Stimulated activated CD4-positive, alpha-beta T cell treated with anti-CD3 and anti-CD28 coated beads, Interleukin-15, amount 100 ng/mL, for 48 hours (primary cell): ENCODE measurements at places on chromosomes 1 and 21.

DNA sequence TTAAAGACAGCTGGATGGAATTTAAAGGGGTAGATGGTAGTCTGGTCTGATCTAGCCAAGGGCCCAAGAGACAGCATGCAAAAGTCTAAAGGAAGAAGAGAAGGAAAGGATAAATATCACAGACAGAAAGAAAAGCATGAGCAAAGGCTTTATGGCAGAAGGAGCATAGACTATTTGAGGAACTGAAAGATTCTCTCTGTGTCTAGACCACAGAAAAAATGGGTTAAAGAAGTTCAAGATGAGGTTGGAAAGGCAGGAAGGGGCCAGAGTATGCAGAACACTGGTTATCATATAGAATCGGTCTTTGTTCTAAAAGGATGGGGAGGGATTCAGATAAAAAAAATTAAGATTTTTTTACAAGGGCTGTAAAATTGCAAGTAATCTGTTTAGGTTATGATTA is 136.8 kb upstream of the SGIP1 start:
- DNase-seq, result no peak

DNA sequence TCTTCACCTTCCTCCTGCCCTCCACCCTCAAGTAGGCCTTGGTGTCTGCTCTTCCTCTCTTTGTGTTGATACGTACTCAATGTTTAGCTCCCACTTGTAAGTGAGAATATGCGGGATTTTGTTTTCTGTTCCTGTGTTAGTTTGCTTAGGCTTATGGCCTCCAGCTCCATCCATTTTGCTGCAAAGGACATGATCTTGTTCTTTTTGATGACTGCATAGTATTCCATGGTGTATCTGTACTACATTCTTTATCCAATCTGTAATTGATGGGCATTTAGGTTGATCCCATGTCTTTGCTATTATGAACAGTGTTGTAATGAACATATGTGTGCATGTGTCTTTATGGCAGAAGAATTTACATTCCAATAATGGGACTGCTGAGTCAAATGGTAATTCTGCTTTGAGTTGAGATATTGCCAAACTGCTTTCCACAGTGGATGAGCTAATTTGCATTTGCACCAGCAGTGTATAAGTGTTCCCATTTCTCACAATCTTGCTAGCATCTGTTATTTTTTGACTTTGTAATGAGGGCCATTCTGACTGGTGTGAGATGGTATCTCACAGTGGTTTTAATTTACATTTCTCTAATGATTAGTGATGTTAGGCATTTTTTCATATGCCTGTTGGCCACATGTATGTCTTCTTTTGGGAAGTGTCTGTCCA is 272.7 kb downstream of the SDCCAG8 start:
- DNase-seq, result no peak

DNA sequence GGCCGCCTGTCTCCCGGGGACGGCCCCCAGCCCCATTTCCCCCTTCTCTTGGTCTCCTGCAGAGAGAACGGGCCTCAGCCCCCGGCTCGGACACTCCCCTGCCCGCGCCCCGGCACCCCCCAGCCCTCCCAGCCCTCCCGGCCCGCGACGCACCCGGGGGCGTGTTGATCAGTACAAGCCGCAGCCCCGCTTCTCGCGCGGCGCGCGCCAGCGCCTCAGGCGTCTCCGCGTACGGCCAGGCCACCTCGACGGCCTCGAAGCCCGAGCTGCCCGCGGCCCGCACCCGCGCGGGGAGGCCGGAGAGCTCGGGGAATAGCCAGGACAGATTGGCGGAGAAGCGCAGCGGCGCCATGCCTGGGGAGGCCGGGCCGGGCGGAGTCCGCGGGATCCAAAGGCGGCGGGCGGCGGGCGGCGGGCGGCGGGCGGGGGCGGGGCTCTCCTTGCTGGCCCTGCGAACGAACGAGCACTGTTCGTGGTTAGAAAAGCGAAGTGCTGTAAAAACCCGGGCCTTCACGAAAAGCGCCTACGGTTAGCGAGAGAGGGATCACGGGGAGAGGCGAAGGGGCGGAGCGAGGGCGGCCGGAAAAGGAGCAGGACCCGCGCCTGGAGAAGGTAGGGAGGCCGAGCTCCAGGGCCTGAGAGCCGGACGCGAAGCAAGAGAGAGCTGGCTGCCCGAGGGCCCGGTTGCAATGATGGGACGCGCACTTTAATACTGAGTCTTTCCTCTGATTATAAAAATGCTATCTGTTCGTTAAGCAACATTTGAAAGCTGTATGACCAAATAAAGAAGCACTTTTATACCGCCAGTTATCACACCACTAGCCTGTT is at the start of gene HYI:
Gene HYI, minus strand, starts transcription at position 490 of the 828 bp plus-strand sequence. Its CDS starts 138 bp downstream, at position 352.
- DNase-seq, result peak; percentile 67

- DNase-seq, result no peak
Measured at GRCh38 chr21:37338671-37339551, 27.7 kb upstream of the DYRK1A start.

DNA sequence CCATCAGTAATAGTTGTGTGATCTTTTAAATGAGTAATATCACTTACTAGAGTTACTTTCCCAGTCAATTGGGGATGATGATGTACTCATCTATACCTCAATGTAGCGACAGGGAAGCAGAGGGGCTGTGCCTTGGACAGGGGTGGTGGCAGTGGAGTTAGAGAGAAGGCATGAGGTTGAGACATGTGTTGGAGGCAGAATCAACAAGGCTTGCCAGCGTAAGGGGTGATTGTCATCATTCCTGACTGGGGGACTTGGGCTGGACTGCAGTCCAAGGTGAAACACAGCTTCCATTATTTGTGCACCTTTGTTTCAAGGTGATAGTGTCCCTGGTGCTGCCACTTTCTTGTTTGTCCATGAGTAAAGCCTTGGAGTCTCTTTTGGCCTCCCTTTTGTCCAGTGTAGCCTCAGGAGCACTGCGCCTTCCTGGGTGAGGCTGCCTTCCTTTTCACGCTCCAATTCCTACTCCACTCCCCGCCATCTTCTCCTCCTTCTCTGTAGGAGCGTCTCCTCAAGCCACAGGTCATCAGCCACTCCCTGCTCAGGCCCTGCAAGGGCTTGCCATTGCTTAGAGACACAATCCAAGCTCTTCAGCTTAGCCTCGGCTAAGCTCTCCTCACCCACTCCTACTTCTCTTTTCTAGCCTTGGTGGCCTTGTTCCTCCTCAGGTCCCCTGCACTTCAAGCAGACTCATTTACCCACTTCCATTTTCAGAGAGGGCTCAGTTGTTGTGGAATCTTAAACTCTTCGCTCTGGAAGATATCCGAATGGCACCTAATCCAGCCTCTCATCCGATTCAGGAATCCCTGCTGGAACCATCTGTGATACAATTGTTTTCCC is 77.6 kb upstream of the CD34 start:
- DNase-seq, result no peak
